BJ (cell line): ENCODE measurements at places on chromosomes 6 and 20.

DNA sequence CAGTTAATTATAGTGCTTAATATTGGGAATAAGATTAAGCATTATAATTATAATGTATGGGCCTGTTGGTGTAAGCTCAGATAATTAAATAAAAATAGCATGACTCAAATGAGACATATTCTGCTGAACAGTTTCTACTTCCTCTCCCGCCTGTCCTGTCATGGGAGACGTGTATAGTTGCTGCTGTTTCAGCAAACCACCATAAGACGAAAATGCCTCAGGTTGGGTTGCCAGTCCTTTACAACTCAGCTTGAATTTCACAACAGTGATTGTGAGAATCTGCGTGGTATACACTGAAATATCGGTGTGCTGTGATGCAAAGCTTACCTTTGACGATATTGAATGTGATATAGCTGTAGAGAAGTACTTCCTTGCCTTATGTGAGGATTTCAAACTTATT lies 99.5 kb downstream of the POPDC3 start:
- DNase-seq = no peak

- no peak for DNase-seq
Observed at GRCh38 chr6:115091461-115091860, 748.6 kb upstream of the HS3ST5 start.

DNA sequence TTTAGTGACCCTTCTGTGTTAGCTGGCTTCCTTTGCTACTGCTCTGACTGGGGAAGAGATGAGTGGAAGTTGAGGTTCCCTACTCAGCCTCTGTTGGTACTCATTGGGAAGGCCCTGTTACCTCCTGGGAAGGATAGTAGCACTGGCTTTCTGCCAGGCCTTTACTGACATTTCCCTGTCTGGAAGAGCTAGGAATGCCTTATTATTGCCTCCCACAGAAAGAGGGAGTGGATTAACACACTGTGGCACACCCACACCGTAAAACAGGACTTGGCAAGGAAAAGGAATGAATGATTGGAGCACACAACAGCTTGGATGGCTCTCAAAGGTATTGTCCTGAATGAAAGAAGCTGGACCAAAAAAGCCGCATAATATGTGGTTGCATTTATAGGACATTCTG lies 12.2 kb downstream of the ZNF831 start:
- DNase-seq = no peak

DNA sequence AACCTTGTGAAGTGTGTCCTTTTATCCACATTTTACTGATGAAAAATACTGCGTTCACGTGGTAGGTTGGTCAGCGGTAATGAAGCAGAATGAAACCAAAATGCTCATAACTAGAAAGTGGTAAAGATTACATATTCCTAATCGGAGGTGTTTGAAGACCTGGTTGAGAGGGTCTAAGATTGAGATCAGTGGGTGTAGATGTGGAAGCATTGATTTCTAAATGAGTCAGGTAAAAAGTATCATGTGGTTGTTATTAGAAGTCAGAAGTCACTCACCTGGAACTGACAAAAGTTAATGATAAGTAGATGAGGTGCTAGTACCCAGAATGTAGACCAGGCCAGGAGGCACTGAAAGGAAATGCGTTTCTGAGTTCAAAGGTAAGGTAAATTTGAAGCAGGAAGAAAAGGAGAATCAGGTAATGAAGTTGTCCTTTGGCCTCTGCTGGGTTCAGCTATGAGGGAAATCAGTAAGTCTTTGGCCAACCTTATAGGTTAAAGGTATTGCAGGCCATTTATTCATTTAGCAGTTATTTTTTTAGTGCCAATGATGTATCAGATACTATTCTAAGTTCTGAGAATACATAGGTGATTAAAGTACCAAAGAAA lies 31.2 kb downstream of the FAM83B start:
- DNase-seq = no peak

- DNase-seq = no peak
Observed at GRCh38 chr6:138498629-138499302, 528 bp downstream of the NHSL1 start.
